Small intestine (tissue), 16 donors: ENCODE measurements at places on chromosomes 7 and 10. TPM values are rescaled to one million over a fixed set of nuclear protein-coding genes. Genes with fewer than 3 reads are reported as not detected.

GRCh38 chr10:3702056-3702546, 82.9 kb downstream of the KLF6 start:
- no peak for DNase-seq

GRCh38 chr10:131891196-131891928, 9.4 kb upstream of the PPP2R2D start:
- DNase-seq, result peak; percentile 41

GRCh38 chr7:131625817-131626372, 69.5 kb upstream of the PODXL start:
- DNase-seq, result no peak

DNA sequence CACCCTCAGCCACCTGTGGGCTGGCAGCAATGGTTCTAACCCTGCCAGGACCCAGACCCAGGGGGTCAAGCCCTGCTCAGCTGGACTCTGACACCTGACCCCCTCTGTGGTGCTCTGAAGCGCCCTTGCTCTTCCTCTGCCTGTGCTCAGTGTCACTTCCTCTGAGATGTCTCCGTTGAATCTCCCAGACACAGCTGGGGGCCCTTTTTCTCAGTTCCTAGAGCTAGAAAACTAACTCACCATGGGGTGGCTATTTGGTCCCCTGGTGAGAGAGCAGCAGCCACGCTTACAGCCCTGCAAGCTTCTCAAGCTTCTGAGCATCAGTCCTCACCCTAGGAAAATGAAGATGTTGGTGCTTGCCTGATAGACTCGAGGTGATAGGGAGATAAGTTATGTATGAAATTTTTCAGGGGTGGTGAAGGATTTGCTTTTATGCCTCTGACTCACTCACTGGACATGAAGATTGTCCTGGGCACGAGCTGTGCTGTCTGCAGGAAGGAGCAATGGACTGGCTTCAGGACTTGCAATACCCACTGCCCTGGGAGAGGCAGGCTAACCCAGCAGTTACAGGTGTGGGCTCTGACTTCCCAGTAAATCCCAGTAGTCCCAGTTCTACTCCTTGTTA, 29.6 kb downstream of the COL13A1 start:
- no peak for DNase-seq

DNA sequence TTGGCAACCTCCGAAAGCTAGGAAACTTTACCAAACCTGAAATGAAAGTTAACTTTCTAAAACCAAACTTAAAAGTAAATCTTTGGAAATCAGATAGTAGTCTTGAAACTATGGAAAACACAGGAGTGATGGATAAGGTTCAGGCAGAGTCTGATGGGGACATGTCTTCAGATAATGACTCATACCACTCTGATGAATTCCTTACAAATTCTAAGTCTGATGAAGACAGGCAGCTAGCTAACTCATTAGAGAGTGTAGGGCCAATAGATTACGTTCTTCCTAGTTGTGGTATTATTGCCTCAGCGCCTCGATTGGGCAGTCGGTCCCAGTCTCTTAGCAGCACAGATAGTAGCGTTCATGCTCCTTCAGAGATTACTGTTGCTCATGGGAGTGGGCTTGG, 45.9 kb downstream of the MCMBP start:
- DNase-seq, result no peak

Gene TMEM176B
- polyA plus RNA-seq, result 152 TPM

GRCh38 chr10:52658112-52658511, 114.5 kb downstream of the MBL2 start:
- no peak for DNase-seq

- no peak for DNase-seq
Measured at GRCh38 chr7:27917774-27918314, 177.9 kb downstream of the TAX1BP1 start.

GRCh38 chr7:20839987-20840386, 53.3 kb upstream of the SP8 start:
- no peak for DNase-seq

DNA sequence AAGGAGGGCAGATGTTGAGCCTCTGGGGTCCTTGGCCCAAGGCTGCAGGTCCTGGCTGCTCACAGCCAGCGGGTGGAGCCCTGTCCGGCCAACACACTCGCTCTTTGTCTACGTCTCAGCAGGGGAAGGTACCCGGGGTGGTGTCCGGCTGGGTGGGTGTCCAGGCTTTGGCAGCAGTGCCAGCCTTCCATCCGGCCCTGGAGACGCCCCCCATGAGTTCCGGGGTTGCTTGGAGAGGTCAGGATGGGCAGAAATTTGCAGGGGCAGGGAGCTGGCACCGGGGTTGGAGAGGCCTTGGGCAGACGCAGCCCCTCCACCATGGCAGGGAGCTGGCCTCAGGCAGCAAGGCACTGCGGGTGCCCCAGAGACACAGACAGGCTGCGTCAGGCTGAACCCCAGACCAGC, 42.2 kb upstream of the ELN start:
- DNase-seq, result no peak

- DNase-seq, result no peak
Measured at GRCh38 chr10:43665054-43665453, 16.4 kb upstream of the ZNF32 start.

DNA sequence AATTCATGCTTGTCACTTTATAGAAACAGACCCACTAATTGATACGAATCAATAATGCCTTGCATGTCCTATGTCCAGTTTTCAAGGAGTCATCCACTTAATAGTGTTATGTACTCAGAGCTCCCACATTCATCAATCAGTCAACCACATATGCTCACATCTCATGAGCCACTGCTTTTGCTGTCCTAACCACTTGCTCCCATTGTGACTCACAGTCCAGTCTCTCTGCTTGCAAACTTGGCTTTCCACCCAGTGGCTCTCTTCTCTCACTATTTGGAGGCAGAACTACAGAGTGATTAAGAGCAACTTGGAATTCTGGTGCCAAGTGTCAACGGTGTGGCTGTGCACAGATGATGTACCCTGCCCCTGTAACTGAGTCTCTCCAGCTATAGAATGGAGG, 166.0 kb downstream of the SNX13 start:
- no peak for DNase-seq

DNA sequence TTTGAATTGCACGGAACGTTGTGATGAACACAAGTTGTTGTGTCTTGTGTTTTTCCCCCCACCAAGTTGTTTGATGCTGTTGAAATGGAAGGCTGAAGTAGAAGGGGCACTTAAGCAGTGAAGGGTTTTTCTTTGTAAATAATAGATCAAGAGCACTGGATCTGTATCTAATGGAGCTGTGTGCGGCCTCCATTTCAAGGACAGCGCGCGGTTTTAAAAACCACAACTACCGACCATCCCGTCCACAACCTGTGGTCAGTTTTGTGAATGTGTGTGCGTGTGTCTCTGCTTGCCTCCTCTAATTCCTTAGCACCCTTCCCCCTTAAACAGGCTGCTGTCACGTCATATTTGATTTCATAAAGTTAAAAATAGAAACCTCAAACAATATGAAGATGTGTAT, 165.5 kb downstream of the TCF7L2 start:
- DNase-seq, result no peak

Gene CYP2C19
- 46.5 TPM for polyA plus RNA-seq

Gene GIMAP1
- 1.8 TPM for polyA plus RNA-seq

GRCh38 chr7:28695300-28696295, 262.5 kb downstream of the TRIL start:
- DNase-seq, result no peak

DNA sequence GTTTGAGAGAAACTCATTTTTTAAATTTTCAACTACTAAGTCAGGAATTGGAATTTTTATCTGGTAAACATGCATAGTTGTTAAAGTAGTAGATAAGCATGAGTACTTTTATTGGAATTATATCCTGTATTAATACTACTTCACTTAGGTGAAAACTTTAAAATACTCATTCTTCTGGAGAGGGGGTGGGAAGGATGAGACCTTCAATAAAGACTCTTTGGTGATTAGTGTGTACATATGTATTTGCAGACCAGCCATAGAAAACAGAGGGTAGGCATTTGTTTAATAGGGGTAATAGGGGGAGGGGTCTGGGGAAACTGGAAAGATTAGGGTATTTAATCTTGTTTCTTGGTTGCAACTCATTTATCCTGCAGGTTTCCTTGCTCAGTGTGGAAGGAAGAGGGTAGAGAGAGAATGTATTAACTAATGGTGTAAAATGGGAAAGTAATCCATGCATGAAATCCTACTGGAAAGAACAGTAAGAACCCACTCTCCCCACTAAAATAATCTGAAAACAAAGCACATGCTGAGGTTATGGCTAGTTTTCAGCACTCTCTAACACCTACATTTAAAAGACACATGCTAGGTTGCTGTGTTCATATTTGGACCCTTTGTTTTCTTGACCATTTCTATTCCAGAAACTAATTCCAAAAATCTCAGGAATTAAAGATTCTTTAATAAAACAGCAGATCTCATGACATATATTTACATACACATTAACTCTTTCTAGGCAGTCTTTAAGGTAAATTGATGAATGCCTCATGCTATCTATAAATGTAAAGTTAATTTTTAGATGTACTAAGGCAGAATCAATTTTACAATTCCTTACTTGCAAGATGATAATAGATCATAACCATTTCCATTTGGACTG, 6.2 kb upstream of the IGF2BP3 start:
- DNase-seq, result no peak

- no peak for DNase-seq
Measured at GRCh38 chr7:21829731-21830130, 116.0 kb downstream of the CDCA7L start.

DNA sequence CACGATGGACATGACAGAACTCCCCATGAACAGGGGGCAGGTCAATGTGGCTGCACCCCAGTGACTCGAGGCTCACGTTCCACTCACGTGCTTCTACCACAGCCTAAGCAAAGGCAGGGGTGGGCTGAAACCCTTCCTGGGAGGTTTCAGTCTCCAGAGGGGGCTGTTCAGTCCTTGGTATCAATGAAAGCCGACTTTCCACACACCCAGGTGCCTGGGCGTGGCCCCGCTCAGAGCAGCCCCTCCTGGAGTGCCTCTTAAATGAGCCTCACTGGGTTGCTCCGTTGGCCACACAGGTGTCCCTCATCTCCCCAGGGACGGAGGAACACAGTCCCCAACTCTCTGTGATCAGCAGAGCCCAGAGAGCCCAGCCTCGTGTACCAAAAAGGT, 90.5 kb upstream of the PDGFA start:
- DNase-seq, result no peak

Gene PCBD1
- polyA plus RNA-seq, result 75.9 TPM

GRCh38 chr10:104096692-104097091, 11.0 kb upstream of the COL17A1 start:
- DNase-seq, result no peak

DNA sequence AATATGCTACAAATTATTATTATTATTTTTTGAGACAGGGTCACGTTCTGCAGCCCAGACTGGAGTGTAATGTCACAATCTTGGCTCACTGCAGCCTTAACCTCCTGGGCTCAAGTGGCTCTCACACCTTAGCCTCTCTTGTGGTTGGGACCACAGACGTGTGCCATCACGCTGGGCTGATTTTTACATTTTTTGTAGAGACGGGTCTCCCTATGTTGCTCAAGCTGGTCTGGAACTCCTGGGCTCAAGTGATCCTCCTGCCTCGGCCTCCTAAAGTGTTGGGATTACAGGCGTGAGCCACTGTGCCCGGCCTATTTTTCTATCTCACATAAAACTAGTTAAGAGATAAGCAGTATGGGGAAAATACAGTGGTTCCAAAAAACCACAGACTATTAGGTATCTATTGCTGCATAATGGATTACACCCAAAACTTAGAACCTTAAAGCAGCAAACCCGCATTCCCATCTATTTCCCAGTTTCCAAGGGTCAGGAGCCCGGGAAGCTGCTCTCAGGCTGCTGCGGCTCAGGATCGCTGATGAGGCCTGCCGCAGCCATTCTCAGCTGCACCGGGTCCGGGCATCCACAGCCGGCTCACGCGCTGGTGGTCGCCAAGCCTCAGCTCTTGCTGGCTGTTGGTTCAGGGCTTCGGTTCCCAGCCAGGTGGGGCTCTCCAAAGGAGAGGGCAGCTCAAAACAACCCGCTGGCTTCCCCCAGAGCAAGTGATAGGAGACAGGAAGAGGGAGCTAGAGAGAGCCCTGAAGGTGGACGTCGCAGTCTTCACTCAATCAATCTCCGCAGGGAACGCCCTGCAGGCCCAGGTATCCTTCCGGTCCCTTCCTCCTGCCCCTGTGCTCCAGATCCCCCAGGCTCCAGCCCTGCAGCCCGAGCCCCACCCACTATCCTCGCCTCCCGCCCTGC, 128.2 kb downstream of the UBE2H start:
- peak; percentile 51 for DNase-seq

DNA sequence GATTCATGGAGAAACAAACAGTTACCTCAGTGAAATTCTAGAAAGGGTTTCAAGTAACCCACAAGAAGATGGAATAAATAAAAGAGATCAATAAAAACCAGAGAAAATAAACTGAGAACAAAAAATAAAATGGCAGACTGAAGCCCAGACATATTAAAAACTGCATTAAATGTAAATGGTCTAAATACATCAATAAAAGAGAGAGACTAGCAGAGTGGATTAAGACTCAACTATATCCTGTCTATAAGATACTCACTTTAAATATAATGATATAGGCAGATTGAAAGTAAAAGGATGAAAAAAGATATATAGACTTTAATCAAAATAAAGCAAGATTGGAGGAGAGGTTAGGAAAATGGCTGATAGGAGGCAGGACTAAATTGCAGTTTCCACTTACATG, 18.8 kb upstream of the EBF3 start:
- no peak for DNase-seq

Gene LEP
- not detected for polyA plus RNA-seq

- no peak for DNase-seq
Measured at GRCh38 chr7:112399501-112399900, 50.8 kb upstream of the IFRD1 start.

DNA sequence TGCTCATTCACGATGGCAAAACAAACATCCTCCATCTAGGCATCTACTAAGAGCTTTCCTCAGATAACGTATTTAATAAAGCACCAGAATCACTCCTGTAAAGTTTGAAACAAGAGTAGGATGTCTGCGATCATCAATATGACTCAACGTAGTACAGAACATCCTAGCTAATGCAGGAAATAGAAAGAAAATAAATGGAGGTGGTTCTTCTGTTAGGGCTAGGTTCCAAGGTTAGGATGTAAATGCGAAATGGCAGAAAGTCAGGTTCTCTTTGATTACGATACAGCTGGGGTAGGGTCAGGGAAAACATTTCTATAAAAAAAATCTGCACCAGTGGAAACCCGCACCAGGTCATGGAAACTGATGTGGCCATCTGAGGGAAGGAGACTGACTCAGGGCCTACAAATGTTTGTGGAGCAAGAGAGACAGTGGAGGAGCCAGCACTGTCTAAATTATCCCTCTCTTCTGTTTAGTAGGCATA, 29.1 kb downstream of the CCDC6 start:
- no peak for DNase-seq

Gene JAZF1
- polyA plus RNA-seq, result 3.6 TPM

Gene TSPAN15
- polyA plus RNA-seq, result 47.0 TPM

GRCh38 chr7:10596827-10597226, 376.8 kb upstream of the PHF14 start:
- no peak for DNase-seq

GRCh38 chr10:70267161-70267933, 16.5 kb downstream of the NPFFR1 start:
- DNase-seq, result peak; percentile 71

DNA sequence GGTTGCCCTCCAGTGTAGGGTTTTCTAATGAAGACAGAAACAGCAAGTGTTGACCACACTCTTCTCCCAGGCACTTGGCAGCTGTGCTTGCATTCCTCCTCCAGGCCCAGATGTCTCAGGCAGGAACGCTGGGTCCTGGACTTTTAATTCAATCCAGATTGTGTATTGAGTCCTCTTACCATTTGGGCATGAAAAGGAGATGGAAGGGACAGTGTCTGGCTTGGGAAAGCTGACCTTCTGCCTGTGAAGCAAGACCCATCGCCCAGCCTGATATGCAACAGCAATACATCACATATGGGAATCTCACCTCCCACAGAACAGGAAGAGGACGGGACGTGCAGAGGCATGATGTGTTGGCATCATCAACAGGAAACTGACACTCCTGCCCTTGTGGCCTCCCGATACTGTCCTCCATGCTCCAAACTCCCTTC, 174.4 kb upstream of the LYZL2 start:
- no peak for DNase-seq
